ENCODE measurements at places on chromosomes 4 and X. TPM values are rescaled to one million over a fixed set of nuclear protein-coding genes. Genes with fewer than 3 reads are reported as not detected.

- H3K27ac ChIP-seq: no peak overlapping the region
- no peaks in the 10 kb centered on the region for H3K27me3 ChIP-seq
- no peak for DNase-seq
- H3K4me3 ChIP-seq: no peak overlapping the region
- no peaks in the 10 kb centered on the region for H3K36me3 ChIP-seq
Observed at GRCh38 chr4:36422607-36423006, 141.2 kb downstream of the DTHD1 start.

- DNase-seq: no peak
- H3K4me3 ChIP-seq: no peak overlapping the region
- H3K4me1 ChIP-seq: peaks cover 10% of the 10 kb centered on the region
- H3K27me3 ChIP-seq: no peaks in the 10 kb centered on the region
Observed at GRCh38 chr4:6938647-6939271, 29.1 kb downstream of the TBC1D14 start.

- H3K27ac ChIP-seq: no peak overlapping the region
- H3K4me3 ChIP-seq: no peak overlapping the region
- DNase-seq: no peak
- H3K4me1 ChIP-seq: no peaks in the 10 kb centered on the region
- H3K36me3 ChIP-seq: peaks cover 10% of the 10 kb centered on the region
- H3K27me3 ChIP-seq: no peaks in the 10 kb centered on the region
Observed at GRCh38 chr4:182886205-182886604, 31.0 kb downstream of the DCTD start.

DNA sequence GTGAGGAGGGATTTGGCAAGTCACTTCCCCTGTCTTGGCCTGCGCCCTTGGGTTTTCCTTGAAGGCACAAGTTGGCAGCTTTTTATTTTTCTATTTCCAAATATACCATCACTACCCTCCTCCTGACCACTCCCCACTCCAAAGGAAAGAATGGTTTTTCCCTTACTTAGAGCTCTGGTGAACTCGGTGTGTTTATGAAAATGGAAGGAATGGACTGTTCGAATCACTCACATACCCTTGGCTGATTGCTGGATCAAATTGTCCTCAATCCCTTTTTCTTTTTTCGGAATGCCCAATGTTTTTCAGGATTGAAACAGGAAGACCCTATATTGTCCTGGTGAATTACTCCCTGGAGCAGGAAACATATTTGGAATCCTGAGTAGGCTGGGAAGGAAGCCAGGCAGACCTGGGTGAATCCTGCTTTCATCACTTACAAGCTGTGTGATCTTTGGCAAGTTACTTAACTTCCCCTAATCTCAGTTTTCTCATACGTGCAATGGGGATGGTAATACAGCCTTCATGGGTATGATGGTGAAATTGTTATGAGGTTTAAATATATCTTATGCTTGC is 70.7 kb downstream of the RTL5 start:
- no peak overlapping the region for H3K27ac ChIP-seq
- peak; percentile 36 for DNase-seq
- H3K4me3 ChIP-seq: no peak overlapping the region

- DNase-seq: peak; percentile 73
- no peaks in the 10 kb centered on the region for H3K36me3 ChIP-seq
- no peak overlapping the region for H3K27ac ChIP-seq
- H3K4me3 ChIP-seq: no peak overlapping the region
Observed at GRCh38 chrX:10902001-10902400, 209.1 kb upstream of the HCCS start.

DNA sequence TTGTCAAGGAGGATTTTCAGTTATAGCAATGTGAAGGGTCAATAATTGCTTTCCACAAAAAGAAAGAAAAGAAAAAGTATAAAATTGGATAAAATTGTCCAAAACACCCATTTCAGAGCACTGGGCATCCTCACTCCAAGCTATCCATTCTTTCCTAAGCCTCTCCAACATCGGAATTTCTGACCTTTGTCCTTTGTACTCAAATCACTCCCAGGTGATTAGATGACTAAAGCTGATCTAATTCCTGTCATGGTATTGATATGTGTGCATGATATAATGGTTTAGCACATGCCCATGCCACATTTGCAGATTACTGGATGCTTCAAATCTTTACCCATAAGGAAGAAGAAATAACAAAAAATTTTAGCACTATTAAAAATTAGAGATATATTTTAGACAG is 152.3 kb downstream of the CENPC start:
- no peaks in the 10 kb centered on the region for H3K4me1 ChIP-seq
- DNase-seq: no peak

GRCh38 chrX:37786624-37787422 is 7.0 kb downstream of the CYBB start:
- H3K27me3 ChIP-seq: no peaks in the 10 kb centered on the region
- no peaks in the 10 kb centered on the region for H3K4me1 ChIP-seq
- H3K36me3 ChIP-seq: no peaks in the 10 kb centered on the region

- H3K4me3 ChIP-seq: no peak overlapping the region
- H3K27ac ChIP-seq: no peak overlapping the region
- H3K36me3 ChIP-seq: no peaks in the 10 kb centered on the region
- no peaks in the 10 kb centered on the region for H3K27me3 ChIP-seq
Observed at GRCh38 chrX:24423960-24424359, 41.1 kb upstream of the PDK3 start.

GRCh38 chrX:8672176-8672575 is 59.8 kb downstream of the ANOS1 start:
- H3K27ac ChIP-seq: no peak overlapping the region
- no peaks in the 10 kb centered on the region for H3K4me1 ChIP-seq
- no peak overlapping the region for H3K4me3 ChIP-seq
- no peaks in the 10 kb centered on the region for H3K27me3 ChIP-seq

SPANXA1 gene
- total RNA-seq: not detected

MCTS1 gene
- 27.6 TPM for total RNA-seq

SOD3 gene
- total RNA-seq: 34.8 TPM

CT45A1 gene
- total RNA-seq: not detected

ATOH1 gene
- not detected for total RNA-seq

CCDC149 gene
- total RNA-seq: 11.0 TPM

PAGE2B gene
- not detected for total RNA-seq

SNX25 gene
- 29.0 TPM for total RNA-seq
